ENCODE measurements at places on chromosomes 3 and 15.

DNA sequence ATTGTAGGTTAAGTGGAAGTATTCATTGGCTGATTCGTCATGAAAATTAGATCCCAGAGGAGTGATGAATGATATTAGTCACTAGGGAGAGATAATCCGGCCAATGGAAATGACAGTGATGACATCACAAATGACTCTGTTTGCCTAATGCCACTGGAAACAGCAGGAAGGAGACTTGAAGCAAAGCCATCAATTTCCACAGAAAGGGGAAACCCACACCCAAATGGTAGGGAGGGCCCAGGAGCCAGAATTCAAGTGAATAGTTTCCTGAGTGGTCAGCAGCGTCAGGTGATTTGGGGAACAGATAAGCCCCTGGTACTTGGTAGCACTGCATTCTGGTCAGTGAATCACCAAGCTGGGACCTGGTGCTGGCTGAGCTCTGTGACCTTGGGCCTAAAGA, 3.3 kb upstream of the ADAMTS9 start:
- DNase-seq = no peak

DNA sequence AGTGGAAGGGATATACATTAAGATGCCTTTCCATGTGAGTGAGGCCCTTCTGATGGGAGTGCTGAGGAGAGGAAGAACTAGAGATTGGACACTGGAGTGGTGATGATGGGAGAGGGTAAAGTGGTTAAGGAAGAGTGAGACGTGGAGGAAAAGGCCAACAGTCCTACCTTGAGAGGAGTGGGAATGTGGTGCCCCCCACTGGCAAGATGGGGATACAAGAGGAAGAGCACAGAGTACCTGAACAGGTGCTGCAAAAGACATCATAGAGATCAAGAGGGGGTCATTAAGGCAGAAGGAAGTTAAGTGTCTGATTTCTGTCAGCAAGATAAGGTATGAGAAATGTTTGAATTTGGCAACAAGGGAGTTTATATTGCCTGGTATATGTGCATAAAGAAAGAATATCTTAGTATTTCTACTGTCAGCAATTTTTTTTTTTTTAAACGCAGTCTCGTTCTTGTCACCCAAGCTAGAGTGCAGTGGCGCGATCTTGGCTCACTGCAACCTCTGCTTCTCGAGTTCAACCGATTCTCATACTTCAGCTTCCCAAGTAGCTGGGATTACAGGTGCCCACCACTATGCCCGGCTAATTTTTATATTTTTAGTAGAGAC, 34.0 kb downstream of the ARIH2 start:
- peak; percentile 3 for DNase-seq

GRCh38 chr15:50064673-50065072, 54.4 kb downstream of the ATP8B4 start:
- no peak for DNase-seq

- no peak for DNase-seq
Observed at GRCh38 chr15:48823237-48823636, 12.4 kb upstream of the CEP152 start.

GRCh38 chr3:187750006-187750512, 4.8 kb upstream of the BCL6 start:
- DNase-seq = no peak

DNA sequence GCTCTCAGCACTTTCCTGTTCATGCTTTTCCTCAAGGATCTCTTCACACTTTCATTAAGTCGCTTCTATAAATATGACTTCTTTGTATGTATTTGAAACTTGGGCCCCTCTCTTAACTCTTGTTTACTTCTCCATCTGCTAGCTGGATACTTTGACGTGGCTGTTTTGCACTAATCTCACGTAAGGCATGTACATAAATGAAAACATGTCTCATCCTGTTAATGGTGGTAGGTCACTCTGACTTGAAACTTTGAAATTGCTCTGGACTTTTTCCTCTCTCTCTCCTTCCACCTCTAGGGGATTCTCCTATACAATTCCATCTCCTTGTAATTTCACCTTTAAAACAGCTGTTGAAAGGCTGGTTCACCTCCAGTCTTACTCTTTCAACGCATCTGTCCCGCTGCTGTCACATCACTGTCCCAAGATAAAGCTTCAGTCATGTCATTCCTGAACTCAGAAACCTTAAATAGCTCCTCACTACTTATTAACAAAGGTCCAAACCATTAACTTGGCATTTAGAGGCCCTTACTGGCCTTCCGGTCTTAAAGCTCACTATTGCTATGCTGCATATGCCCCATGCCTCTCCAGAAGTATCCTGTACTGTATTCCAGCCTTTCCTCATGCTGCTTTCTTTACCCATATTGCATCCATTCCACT, 1.2 kb downstream of the BLOC1S6 start:
- DNase-seq = no peak

DNA sequence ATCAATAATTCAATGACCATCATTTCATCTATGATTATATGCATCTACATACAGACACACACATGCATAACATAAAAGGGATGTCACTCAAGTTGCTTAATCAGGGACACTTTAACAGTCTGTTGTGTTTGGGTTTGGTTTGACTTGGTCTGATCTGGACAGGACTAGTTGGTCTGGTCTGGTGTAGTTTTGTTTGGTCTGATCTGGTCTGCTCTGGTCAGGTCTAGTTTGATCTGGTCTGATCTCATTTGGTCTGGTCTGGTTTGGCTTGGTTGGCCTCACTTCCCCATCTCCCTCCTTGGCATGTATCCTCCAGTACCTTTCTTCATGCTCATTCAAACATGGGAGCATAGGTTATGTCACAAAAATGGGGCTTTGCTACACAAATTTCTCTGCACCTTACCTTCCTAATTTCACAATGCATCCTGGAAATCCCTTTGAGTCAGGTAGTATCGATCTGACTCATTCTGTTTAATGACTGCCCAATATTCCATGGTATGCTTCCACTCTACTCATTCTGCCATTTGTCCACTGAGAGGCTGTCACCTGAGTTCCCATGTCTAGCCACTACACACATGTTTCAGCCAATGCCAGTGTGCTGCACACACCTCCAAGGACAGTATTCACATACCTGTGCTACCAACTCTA, 73.0 kb upstream of the TPM1 start:
- DNase-seq = no peak

GRCh38 chr3:99066863-99067262, 165.4 kb upstream of the DCBLD2 start:
- no peak for DNase-seq

DNA sequence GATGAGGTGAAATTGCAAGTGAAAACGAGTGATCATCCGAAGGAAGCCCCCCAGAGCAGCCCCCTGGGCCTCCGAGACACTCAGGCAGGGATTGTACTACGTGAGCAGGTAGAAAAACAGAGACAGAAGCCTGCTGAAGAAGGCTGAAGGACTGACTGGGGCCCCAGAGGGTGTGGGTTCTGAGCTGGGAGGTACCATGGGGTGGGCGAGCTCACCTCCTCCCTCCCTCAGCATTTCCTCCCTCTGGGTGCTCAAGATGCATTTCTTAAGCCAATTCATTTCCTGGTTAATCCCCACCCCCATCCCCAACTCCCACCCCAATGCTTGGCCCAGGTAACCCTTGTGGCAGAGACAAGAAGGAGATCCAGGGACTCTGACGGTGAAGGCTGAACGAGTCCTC, 108.7 kb downstream of the BDH1 start:
- no peak for DNase-seq

- DNase-seq = no peak
Observed at GRCh38 chr3:45164056-45164455, 17.9 kb upstream of the CDCP1 start.

DNA sequence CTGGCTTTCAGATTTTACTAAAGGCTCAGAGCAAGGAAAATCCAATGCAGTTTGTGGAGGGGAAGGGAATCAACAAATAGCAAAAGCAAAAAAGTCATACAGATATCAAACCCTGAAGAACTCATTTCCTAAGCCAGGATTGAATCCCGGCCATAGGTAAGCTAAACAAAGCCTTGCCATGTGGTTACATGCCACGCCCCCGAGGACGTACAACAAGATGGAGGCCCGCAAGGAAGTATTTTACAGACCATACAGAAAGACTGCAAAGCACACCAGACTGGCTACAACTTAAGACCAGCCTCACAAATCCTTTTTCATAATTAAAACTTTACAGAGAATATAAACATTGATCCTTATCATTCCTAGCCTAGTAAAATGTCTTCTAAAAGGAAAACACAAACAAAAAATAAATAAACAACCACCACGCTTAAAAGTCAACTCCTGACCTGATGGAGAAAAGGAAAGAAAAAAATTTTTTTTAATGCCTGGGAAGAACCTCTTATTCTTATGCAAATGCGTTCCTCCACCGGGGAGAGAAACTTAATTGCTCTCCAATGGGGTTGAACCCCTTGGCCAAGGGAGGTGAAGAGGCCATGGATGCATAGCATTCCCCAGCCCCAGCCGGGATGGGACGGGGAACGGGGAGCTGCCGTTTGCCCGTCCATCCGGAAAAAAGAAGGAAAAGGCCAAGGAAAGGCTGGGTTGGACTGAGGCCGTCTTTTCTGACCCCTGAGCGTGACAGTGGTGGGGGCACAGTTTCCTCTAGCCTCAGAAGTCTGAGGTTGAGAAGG, 39.3 kb downstream of the IL1RAP start:
- DNase-seq = no peak

DNA sequence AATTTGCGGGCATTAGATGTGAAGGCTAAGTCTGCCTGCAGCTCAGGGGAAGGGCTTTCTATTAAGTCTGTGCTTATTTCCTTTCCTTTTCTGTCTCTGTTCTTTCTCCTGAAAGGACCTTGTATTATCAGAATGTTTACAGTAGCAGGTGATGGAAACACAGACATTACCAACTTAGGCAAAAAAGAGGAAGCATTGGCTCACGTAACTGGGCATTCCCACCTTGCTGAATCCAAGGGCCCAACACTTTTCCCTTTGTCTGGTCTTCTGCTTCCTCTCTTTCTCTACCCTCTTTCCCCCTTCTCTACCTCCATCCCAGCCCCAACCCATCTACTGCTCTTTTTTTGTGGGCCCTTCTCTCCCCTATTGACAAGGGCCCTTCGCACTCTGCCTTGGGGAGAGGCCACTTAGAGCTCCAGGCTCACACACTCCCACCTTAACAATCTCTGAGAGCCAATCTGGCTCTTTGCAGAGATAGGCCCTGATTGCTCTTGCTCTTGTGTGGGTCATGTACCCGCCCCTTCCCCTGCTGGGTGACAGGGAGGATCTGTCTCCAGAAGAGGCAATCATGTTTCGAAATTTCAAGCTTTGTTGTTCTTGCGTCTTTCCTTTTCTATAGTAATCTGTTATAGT, 35.0 kb downstream of the ACAA1 start:
- no peak for DNase-seq

DNA sequence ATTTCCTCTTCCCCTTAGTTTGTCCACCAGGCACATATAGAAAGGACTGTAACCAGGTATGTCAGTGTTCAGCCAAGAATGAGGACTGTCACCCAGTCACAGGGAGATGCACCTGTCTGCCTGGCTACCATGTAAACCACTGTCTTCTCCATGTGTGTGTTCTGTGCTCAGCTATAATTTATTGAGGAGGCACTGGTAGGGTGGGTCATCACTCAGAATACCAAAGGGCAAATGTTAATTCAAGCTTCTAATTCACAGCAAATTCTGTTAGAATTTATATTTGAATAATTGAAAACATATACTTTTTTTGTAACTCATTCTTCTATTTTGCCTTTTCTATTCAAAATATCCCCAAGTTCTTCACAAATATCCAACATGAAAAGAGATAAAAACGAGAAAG, 780.4 kb downstream of the MECOM start:
- DNase-seq = no peak

Measured in SK-N-DZ (cell line).